ENCODE measurements at places on chromosomes 5 and 9.

- no peak for DNase-seq
These were observed 34.0 kb downstream of the GAPVD1 start for GRCh38 chr9:125295657-125296056.

DNA sequence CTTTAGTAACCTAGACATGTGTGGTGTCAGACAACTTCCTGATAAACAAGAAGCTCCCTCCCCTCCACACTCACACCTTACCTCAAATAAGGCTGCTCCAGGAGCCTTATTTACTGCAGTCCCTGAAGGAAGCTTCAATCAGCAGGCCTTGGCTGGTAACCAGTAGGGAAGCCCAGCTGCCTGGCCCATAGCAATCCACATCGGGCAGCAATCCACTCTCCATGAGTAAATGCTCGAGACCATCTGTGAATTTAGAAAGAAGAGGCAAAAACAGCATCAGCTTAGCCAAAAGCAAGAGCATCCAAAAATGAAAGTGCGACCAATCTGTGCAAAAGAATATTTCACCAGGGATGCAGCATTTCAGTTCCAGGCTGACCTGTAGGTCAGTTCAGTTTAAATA, 213.3 kb upstream of the TUSC1 start:
- no peak for DNase-seq

GRCh38 chr5:56984445-56984844, 32.5 kb upstream of the MIER3 start:
- DNase-seq = no peak

DNA sequence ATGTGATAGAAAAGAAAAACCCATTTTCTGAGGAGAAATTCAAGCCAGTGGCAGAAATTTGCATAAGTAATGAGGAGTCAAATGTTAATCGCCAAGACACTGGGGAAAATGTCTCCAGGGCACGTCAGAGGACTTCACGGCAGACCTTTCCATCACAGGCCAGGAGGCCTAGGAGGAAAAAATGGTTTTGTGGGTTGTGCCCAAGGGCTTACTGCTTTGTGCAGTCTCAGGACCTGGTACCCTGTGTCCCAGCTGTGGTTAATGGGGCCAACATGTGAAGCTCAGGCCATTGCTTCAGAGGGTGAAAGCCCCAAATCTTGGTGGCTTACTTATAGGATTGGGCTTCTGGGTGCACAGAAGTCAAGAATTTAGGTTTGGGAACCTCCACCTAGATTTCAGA, 54.8 kb upstream of the ADAMTS2 start:
- no peak for DNase-seq

DNA sequence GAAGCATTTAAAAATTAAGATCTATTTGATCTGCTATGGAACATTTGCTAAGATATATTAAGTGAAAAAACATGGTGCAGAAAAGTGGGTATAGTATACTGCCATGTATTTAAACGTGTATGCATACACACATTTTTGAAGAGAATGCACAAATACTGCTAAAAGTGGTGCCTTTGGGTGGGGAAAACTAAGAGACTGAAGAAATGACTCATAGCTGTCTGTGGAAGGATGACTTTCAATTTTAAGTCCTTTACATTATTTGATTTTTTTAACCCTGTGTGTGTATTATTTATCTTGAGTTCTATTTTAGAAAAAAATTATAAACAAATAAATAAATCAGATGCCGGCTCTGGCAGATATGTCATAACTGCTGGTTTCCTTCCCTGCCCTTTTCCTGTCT, 120.7 kb upstream of the SLIT3 start:
- DNase-seq = peak; percentile 54

DNA sequence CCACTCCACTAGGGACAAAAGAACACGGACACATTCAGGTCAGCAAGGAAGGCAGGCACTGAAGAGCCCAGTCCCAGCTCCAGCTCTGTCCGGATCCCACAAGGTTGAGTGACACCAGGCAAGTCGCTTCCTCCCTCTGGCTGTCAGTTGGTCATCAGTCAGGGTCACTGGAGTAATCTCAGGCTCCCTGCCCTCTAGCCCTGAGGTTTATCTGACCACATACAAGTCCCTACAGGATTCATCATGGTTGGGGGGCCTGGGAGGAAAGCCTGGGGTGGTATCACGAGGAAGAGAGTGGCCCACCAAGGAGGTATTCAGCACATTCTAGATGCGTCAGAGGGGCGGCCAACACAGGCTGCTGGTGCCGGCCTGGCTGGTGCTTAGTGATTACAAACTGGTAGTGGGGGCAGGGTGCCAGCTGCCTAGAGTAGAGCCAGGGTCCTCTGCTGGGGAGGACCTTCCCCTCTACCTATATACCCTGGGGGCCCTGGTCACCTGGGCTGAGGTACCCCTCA, 81.5 kb downstream of the SHB start:
- no peak for DNase-seq

- DNase-seq = peak; percentile 75
These were observed 475 bp upstream of the GOLM1 start for GRCh38 chr9:86099701-86100364.

DNA sequence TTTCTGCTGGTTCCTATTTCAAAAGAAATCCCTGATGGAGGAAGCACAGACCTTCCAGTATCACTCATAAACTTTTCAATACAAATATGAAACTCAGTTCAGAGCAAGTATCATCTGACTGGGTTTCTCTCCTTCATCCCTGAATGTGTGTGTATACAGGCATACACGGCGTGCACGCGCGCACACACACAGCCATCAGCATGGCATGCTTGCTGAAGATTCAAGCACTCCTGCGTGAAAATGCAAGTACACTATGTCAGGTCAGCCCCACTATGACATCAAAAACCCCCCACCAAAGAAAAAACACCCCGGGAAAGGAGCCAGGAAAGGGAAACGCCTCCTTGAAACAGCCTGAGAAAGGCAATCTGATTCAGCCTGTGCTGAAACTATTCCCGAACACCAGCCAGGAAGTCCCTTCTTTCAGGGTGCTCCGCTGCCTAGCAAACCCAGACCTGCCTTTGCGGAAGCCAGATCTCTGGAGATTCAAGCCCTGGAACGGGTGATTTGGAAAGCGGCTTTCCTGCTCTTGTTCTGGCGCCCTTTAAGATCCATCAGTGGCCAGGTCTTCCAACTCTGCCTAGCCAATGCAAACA, 831 bp downstream of the KLHL3 start:
- DNase-seq = peak; percentile 44

- DNase-seq = no peak
These were observed 27.3 kb downstream of the ELL2 start for GRCh38 chr5:95934207-95934804.

DNA sequence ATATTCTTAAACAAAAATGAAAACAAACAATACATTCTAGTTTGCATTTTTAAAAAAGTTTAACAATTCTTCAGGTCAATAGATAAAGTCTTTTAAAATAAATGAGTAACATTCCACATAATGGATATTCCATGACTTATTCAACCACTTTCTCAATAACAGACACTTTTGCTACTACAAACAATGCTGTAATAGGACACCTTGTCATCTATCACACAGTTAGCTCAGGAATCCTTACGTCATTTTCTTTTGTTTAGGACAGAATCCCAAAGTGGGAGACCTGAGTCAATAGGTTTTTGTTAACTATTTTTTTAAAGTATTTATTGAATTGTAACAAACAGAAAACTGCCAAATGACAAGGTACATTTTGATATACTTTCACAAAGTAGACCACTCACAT, 72.5 kb downstream of the CEP120 start:
- no peak for DNase-seq

- DNase-seq = no peak
These were observed 67.8 kb downstream of the NRG2 start for GRCh38 chr5:139975306-139975705.

GRCh38 chr9:70259512-70259802, 679 bp downstream of the SMC5 start:
- DNase-seq = no peak

DNA sequence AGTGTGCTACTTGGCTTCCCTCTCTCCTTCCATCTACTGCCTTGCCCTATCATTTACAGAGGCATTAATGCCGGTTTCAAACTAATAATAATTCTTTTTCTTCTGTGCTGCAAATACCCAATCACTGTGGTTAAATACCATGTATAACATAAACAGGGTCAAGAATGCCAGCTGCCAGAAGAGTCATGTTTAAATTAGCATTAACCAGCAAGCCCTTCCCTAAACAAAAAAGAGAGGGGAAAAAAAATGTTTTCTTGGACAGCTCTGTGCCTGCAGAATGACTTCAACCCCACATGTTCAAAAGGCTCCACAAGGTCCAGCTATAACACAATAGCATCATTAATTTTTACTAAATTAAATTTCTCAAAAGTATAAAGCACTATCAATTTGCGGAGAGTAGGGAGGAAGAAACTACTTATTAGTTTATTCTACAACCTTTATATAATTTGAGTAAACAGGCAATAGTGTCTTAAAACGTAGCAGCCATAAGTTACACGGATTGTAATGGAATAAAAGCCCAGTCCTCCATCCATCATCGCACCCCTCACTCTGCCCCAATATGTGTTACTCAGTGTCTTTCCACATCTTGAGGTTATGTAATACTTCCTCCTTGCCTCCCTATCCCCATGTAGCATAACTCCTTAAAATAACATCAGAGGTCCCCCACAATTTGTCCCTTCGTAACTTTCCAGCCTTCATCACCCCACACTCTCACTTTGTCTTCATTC, 3.9 kb downstream of the LPAR1 start:
- peak; percentile 56 for DNase-seq

GRCh38 chr5:122149321-122150090, 20.2 kb downstream of the ZNF474 start:
- no peak for DNase-seq

GRCh38 chr9:105043370-105043936, 115.5 kb upstream of the ABCA1 start:
- no peak for DNase-seq

- DNase-seq = no peak
These were observed 16.2 kb downstream of the PRKACG start for GRCh38 chr9:68997666-68998065.

- DNase-seq = no peak
These were observed 296.5 kb downstream of the ARHGAP26 start for GRCh38 chr5:143066556-143067281.

DNA sequence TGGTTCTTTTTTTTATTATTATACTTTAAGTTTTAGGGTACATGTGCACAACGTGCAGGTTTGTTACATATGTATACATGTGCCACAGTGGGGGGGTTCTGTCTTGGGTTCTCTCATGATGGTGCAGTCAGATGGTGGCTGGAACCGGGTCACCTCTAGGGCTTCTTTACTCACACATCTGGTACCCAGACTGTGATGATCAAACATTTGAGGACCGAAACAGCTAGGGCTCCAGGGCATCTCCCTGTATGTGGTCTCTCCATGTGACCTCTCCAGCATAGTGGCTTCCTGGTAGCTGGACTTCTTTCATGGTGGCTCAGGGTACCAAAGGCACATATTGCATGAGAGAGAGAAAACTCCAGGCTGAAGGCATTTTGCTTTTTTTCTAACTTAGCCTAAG, 9.8 kb upstream of the CRHBP start:
- peak; percentile 55 for DNase-seq

DNA sequence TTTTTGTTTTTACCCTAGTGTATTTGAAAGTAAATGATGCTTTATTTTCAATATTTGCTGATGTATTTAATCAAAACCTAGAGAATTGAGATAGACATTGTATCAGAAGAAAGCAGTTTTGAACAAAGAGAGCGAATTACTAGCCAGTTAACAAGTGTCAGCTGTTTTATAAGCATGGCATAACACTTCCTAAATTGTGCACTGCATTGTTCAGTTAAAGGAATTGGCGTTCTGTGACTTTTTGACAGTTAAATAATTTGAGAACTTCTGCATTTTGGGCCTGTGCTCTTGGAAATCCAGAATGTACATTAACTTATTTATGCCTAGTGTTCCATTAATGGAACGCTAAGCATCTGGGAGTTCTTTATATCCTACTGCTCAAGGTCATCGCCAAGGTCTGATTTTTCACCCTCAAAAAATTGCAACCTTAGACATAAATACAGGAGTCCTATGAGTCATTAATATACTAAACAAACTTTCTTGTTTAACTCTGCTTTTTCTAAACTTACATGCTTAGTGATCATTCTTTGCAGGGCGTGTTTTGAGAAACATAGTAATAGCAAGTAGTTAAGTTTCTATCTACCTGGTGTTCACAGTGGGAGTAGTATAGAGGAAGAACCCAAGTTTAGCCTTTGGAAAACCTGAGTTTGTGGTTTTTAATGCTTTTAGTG, 31.1 kb downstream of the RASA1 start:
- DNase-seq = no peak

- no peak for DNase-seq
These were observed 1.3 kb upstream of the POU4F3 start for GRCh38 chr5:146337264-146337904.

DNA sequence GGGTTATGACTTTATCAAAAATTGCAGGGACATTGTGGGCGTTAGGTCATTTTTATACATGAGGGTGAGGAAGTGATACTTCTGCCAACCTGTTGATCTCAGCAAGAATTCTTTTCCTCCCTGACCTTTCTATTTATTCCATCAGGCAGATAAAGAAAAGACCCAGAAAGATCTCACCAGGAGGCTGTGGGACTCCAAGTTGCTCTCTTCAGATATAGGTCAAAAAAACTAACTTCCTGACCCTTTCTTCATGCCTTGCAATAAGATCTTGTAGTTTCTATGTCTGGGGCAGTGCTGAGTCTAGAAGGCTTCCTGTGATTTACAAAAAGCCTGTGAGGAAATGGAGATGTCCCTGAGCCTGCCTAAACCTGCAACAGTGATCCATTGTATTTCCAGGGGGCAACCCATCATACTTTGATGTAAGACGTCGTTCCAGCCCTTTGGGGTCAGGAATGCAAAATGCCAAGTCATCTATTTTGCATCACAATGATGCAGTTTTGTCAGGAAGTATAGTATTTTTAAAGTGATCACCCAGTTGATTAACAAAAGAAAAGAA, 22.0 kb upstream of the PIK3R1 start:
- DNase-seq = no peak

- no peak for DNase-seq
These were observed 299.7 kb downstream of the CWC27 start for GRCh38 chr5:65068410-65068809.

GRCh38 chr5:110702300-110702699, 24.2 kb downstream of the TMEM232 start:
- DNase-seq = peak; percentile 45

GRCh38 chr9:136004219-136004618, 43.0 kb upstream of the UBAC1 start:
- no peak for DNase-seq

DNA sequence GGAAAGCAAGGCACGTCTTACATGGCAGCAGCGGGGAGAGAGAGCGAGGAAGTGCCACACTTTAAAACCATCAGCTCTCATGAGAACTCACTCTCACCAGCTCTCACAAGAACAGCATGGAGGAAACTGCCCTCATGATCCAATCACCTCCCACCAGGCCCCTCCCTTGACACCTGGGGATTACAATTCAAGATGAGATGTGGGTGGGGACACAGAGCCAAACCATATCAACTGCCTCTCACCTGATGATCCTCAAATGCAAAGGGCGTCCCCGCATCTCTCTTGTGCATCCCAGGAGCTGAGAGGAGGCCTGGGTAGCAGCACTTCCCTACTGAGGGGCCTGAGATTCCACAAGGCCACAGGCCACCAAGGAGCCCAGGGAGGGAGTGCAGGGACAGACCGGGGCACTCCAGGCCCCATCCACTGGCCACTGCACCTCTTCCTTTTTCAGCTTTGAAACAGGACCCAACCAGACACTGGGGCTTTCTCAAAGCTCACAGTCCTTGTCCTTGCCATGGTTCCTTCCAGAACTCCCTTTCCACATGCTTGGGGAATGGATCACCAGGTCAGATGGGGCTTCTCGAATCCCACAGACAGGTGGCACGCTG, 54.5 kb upstream of the IL17B start:
- DNase-seq = peak; percentile 93

GRCh38 chr9:75937521-75938258, 47.2 kb downstream of the PCSK5 start:
- no peak for DNase-seq

- DNase-seq = no peak
These were observed 137.9 kb downstream of the BNC2 start for GRCh38 chr9:16732546-16732945.
